NCI-H2029 treated with DMSO at 0.1 percent for 48 hours (cell line): ENCODE measurements at places on chromosomes 1 and 21.

DNA sequence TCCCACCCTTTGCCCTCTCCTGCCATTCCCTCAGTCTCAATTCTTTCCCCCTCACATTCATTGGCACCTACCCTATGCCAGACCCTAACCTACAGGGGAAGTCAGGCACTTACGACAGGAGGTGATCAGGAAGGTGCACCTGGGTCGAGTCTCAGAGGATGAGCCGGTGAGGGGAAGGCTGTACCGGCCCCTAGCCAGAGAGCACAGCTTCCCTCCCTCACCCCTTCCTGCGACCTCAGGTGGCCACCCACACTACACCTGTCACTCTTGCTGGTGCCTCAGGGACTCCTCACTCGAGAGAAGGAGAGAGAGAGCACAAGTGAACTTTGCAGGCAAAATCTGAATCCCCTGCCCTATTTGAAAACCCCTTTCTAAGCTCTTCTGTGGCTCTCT is 1.7 kb upstream of the MYOM3 start:
- DNase-seq: no peak

DNA sequence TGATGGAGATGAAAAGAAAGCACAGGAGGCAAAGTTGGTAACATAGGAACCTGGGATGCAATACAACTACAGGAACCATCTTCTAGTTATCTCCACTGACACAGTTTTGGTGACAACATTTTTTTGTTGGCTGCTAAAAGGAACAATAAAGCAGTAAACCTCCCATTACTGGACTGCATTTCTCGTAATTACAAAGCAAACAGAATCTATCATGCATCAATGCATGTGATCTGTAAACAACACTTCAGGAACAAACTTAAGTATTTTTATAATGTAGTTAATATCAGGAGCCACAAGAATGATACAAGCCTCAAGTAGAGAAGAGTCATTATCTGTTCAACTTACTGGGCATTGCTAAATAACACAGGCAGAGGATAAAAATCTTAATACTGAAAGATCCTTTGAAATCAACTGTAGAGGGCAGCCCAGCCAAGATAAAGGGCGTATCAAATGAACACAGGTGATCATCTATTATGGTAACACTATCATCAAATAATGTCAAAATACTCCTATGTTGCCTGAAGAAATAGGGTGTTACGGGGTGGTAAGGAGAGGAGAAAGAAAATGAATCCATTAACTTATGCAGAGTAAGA is 193.3 kb downstream of the EIF4G3 start:
- DNase-seq: no peak

GRCh38 chr1:27868556-27868931 is 3.8 kb upstream of the THEMIS2 start:
- DNase-seq: no peak

- no peak for DNase-seq
These were observed 171.1 kb downstream of the DAB1 start for GRCh38 chr1:57252597-57253294.

- DNase-seq: no peak
These were observed 105.5 kb downstream of the EBNA1BP2 start for GRCh38 chr1:43066578-43066977.

DNA sequence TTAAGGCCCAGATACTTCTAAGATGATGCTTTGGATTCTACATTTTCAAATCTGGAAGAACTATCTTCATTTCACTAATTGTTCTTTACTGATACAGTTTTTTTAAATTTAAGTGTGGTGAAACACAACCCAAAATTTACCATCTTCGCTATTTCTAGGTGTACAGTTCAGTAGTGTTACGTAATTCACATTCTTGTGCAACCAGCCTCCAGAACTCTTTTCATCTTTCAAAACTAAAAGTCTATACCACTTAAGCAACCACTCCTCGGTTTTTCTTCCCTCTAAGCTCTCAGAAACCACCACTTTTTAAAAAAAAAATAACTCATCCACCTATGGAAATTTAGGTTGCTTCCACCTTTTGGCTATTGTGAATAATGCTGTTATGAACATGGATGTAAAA is 220.7 kb downstream of the PDE4B start:
- no peak for DNase-seq

GRCh38 chr21:44506279-44507255 is 33.4 kb downstream of the KRTAP10-1 start:
- no peak for DNase-seq

GRCh38 chr1:105655032-105655431 is 1401.4 kb upstream of the PRMT6 start:
- no peak for DNase-seq

DNA sequence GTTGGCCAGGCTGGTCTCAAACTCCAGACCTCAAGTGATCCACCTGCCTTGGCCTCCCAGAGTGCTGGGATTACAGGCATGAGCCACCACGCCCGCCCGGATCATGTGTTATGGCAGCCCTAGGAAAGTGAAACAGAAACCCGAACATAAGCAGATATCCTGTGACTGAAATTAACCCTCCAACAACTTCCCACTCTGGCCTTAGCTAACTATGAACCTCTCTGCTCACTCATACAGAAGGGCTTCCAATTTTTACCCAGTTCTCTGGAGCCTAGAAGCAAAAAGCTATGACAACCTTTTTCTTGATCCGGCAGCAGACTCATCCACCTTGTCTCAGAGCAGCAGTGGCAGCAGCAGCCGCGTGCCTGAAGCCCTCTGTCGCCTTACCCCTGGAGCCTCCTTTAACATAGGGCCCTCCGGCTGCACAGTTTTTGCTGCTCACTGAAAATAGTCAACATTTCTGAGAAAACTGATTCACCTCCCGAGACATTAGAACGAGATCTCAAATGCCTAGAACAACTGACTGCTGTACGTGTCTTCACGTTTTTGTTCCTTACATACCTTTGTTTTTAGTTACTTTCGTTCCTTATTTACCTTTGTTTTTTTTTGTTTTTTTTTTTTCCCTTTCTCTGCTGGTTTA is 9.3 kb downstream of the CBR1 start:
- DNase-seq: no peak

GRCh38 chr1:64343105-64343822 is 126.7 kb upstream of the CACHD1 start:
- DNase-seq: peak; percentile 78

- DNase-seq: no peak
These were observed 27.4 kb downstream of the IL23R start for GRCh38 chr1:67193704-67194103.

- DNase-seq: no peak
These were observed 2.2 kb downstream of the ATPAF1 start for GRCh38 chr1:46665983-46666382.

DNA sequence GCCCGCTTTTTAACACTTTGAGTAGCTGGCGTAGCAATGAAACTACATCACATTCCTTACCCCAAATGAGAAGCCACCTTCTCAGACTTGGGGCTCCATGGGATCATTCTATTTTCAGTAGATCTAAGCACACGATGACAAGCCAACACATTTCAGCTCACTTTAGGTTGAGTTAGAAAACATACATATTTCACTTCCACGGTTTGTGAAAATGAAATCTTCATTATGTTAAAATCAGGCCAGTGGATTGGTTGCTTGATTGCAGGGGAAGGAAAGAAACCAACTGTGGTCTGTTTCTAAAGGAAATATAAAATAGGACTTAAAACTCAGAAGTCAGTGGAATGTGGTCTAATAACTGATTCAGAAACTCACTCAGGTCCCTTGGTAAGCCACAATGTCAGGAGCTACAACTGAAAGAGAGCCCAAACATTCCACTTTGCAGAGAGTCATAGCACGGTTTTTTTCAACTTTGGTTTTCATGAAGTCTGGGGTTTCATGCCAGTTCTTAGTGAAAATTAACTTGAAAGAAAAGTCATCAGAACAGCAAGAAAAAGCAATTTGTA is 82.3 kb upstream of the TIAM1 start:
- no peak for DNase-seq

GRCh38 chr1:21946836-21947587 is 9.9 kb upstream of the HSPG2 start:
- no peak for DNase-seq

DNA sequence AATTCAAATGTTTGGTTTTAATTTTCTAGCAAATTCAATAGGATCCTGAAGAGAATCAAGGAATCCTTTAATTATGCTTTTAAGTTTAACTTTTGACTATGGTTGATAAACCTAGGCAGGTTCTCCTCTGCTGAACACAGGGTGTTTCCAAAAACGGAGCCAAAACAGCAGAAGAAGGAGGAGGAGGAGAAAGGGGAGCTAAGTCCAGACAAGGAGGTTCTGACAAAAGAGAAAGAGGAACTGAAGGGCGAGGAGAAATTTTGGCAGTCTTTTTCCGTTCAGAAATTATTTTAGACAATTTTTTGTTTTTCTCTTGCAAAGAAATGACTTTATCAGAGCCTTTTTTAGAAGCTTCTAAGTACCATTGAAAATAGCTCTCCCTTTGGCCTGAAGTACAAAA is 33.2 kb upstream of the FNBP1L start:
- no peak for DNase-seq

GRCh38 chr21:44966135-44967081 is 26.6 kb downstream of the SLX9 start:
- DNase-seq: no peak

- DNase-seq: peak; percentile 98
These were observed 749 bp downstream of the AKIRIN1 start for GRCh38 chr1:38991638-38992411.

DNA sequence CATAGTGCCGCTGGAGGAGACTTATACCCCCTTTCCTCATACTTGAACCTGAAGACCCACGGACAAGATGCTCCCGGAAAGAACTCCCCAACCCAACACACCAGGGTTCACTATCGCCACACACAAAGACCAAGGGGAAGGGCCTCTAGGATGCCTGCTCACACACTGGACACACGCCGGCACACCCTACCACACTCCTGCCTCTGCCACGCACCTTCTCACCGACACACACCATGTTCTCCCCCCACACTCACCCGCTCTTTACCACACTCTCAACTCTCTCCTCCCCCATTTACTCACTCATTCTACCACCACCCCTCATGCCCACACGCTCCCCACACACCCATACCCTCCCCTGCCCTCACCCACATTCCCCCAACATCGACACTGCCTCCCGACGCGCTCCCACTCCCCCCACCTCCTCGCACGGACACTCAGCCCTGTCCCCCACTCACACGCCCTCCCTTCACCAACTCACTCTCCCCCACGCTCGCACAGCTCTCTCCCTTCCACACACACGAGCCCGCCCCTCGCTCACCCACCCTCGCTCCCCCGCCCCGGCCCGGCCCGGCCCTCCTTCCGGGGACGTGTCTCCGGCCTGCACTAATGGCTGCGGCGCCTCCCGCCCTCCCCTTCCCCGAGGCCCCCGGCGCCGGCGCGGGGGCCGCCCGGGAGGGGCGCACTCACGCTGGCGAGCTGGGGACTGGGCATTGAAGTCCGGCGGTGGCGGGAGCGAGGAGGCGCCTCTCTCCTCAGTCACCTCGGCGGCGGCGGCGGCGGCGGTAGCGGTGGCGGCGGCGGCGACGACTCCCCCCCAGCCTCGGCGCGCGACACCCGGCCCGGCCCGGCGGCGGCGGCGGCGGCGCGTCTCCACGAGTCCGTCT is 626 bp downstream of the PTP4A2 start:
- no peak for DNase-seq
